ENCODE measurements at places on chromosomes 12 and 14.

DNA sequence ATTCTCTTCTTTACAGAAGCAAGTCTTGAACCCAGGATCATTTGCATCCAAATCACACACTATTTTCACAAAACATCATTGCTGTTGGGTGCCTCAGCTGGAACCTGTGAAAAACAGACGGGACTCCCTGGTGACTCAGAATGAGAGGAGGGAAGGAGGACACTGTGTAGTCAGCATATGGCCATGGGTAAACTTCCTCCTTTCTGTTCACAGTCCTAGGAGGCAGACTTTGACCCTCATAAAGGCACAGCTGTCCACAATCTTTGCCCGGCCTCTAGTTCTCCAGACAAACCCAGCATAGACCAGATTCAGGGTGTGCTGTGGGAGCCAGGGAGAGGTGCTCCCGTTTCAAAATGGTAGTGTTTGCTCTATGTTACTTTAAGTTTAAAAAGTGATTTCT is 62.0 kb downstream of the DYRK2 start:
- DNase-seq, result peak; percentile 31

- DNase-seq, result peak; percentile 15
Observed at GRCh38 chr12:89983622-89984021, 275.0 kb upstream of the ATP2B1 start.

DNA sequence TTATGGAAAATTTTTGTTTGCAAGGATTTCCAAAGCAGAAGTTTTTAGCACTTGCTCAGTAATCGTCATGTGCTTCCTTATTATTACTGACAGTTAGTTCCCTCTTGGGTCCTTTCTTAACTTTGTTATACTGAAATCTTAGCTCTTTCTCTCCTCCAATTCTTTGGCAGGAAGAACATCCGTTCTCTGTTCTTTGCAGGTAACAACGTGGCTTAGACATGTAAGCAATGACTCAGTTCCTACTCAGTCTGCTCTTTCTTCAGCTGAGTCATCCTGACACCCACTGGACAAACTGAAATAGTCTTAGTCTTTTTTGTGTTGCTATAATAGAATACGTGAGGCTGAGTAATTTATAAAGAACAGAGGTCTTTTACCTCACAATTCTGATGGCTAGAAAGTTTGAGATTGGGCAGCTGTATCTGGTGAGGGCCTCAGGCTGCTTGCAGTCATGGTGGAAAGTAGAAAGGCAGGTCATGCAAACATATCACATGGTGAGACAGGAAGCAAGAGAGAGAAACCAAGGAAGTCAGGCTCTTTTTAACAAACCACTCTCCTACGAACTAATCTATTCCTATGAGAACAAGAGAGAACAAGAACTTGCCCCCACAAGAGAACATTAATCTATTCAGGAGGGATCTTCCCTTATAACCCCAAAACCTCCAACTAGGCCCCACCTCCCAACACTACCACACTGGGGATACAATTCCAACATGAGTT is 49.2 kb downstream of the TESPA1 start:
- peak; percentile 77 for DNase-seq

- peak; percentile 24 for DNase-seq
Observed at GRCh38 chr14:25006961-25007795, 42.8 kb downstream of the STXBP6 start.

DNA sequence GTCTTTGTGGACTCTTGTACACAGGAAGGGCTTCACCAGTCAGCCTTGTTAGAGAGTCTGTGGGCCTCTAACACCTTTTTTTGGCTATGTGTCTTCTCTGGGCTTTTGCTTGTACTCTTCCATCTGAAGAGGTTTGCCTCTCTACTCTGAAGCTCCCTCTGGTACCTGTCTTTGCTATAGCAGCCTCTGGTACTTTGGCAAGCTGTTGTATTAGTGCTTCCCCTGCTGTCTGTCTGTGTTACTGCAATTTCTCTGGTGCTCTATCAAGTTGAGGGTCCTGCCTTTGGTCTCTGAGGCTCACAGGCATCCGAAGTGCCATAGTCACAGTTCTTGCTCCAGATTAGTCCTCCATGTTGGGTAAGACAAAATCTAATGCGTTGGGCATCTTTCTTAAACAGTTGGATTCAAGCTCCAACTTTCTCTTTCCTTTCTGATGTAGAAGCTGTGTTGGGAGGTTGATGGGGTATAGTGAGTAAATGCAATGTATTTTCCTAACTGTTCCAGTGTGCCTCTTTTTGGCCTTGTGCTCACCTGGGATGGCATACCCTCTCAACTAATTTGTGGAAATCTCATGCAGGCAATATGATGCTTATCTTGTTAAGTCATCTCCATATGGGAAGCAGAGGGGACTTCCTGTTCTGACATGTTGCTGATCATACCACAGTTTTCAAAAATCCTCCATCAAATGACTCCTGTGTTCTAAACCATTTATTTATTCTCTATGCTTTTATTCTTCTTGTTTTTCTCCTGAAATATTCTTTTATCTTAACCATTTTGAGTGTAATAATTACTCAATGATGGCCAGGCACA is 88.8 kb downstream of the ATF7IP start:
- peak; percentile 70 for DNase-seq

GRCh38 chr12:30529489-30530269 is 166.0 kb downstream of the IPO8 start:
- DNase-seq, result peak; percentile 87

GRCh38 chr12:131448254-131448795 is 262.6 kb upstream of the SFSWAP start:
- DNase-seq, result no peak

DNA sequence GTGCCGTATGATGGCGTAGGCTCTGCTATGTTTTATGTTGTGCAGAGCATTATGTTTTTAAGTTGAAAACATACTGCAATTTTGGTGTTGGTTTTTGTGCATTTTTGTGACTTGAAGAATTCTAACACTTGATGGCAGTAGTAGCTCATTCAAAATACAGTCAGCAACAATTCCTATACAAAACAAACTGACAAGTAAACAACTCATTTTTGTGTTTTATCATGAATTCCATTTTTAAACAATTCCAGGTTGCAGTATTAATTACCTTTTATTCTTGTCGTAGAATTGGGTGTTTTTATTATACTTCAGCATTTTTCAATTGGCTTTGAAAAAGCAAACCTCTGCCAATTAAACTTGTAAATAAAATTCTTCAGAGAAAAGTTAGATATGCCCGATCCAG is 4.1 kb upstream of the CCER1 start:
- no peak for DNase-seq

DNA sequence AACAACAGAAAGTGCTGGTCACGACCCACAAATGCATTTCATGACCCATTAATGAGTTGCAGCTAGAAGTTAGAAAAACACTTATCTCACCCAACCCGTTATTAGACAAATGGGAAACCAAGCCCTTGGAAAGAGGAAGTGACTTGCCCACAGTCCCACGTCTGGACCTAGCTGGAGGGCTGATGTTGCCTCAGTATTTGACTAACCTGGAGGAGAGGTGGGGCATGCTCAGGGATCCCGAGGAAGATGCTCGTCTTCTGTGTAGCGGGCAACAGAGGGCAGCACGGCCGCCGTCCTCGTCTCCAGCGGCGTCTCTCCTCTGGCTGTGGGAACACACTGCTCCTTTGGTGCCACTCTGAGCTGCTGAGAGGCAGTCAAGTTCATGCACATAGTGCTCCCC is 12.7 kb downstream of the CCND2 start:
- no peak for DNase-seq

- no peak for DNase-seq
Observed at GRCh38 chr12:124040737-124041136, 67.7 kb downstream of the ZNF664 start.

DNA sequence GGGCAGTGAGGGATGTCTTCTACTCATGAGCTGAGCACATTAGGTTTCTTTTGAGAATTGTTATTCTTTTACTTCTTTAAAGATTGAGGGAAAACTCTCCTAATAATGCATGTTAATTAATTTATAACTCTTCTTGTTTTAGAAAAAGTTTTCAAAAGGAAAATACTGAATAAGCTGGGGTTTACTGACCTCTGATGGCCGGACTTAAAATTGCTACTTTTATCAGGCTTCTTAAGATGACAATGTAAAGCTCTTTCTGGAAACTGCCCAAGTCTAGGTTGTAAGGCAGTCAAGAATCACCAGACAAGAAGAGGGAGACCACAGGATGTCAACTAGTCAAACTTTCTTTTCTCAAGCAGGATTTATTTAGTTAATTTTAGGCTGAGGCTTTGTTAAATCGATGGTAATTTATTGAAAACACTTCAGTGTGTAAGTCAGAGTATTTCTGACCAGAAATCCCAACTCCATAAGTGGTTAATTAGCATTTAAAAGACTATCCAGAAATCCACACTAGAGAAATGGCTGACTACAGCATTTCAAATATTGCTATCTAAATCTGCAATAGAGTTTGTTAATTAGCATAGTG is 82.1 kb downstream of the AVPR1A start:
- DNase-seq, result peak; percentile 82

GRCh38 chr12:131990066-131990979 is 40.6 kb downstream of the EP400 start:
- no peak for DNase-seq

- DNase-seq, result no peak
Observed at GRCh38 chr12:121872546-121873215, 14.0 kb upstream of the HPD start.

DNA sequence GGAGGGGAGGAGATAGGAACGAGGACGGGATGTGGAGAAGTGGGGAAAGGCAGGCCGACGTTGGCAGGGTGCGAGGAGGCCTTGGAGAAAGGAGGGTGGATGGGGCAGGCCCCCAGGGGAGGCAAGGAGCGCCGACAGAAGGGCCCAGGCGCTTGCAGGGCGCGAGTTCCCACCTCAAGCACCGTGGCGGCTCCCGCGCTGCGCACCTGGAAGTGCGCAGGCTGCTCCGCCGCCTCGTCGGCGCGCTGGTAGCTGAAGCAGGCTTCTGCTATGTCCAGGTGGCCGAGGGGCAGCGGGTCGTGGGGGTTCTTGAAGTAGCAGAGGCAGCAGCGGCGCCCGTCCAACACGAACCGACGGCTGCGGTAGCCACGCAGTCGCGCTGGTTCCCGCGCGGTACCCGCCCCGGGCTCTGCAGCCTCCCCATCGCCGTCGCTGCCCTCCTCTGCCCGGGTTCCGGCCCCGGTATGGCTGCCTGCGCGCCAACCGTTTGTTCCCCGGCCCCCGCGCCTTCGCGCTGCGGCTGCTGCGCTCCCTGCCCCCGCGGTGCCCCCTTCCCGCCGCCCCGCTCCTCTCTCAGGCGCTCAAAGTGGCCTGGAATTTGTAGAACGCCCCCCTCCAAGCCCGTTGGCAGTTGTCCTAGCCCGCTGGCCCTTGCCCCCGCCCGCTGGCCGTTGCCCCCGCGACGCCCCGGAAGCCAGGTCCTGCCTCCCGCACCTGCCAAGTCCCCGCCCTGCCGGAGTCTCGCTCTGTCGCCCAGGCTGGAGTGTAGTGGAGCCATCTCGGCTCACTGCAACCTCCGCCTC is 1.1 kb upstream of the ACTR6 start:
- DNase-seq, result peak; percentile 62

DNA sequence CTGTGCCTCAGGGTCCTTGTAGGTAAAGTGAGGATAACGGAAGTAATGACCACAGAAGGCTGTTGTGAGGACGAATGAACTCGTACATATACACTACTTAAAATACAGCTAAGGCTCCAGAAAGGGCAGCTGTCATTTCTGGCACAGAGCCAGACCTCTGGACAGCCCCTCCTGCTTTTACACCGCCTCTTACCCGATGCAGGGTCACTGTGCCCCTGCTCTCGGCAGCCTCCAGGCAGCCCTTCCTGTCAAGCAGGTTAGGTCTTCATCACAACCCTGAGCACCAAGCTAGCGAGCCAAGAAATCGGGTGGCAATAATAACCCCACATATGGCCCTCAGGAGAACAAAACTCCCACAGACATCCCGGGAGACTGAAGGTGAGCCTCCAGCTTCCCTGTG is 8.5 kb downstream of the TMEM229B start:
- no peak for DNase-seq

GRCh38 chr12:59828521-59828920 is 232.7 kb downstream of the SLC16A7 start:
- peak; percentile 12 for DNase-seq

GRCh38 chr12:101802486-101802885 is 28.3 kb downstream of the GNPTAB start:
- DNase-seq, result no peak

DNA sequence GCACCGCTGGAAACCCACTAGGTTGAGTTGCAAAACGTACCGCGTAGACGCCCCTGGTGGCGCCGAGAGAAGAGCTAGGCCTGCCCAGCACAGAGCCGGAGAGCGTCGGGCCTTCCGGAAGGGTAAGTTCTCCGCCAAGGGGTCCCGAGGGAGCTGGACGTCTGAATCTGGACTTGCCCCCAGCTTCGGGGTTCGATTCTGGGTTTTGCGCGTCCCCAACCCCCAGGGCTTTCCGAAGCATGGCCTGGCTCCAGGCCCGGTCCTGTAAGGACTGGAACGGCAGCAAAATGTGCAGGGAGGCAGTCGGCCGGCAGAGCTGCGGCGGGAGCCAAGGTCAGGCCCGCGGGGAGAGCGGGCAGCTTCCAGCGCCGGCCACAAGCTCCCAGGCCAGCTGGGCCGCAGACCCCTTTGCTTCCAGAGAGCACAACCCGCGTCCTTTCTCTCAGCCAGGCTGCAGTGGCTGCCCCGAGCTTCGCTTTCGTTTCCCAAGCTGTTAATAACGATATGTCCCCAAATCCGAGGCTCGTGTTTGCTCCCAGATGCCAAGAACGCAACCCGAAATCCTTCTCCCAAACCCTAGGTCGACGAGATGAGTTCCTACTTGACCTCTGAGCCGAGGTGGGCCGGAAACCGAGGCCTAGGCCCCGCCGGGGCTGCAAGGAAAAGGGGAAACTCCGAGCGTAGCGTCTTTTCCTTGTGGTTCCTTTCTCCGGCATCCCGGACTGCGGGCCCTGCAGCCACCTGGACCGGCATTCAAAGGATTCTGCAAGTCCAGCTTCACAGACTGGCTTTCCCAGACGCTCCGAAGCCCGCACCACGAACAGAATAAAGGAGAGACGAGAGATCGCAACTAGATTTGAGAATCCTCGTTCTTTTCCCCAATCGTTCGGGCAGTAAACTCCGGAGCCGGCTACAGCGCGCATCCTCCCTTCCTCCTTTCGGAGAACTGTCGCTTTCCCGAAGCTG is 3.2 kb upstream of the TBX5 start:
- no peak for DNase-seq

DNA sequence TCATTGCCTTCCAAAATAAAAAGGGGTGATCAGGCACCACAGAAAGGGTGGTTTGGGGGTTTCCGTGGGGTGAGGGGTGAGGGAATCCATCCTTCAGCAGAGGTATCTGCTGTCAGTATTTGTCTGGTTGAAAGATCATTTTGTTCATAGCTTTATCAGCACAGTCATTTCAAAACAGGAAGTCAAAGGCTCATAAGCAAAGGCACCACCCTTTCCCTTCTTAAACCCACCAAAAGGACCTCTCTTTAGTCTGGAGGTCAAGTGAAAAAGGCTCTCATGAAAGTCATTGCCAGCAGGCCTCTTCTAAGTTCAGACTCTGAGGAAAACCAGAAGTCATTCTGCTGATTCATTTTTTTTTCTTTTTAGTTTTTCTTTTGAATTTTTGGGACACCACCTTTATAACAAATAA is 6.2 kb downstream of the CHST11 start:
- peak; percentile 50 for DNase-seq

Measured in OCI-M1 (cell line).